GM04503 (cell line): ENCODE measurements at places on chromosomes 16 and 17.

DNA sequence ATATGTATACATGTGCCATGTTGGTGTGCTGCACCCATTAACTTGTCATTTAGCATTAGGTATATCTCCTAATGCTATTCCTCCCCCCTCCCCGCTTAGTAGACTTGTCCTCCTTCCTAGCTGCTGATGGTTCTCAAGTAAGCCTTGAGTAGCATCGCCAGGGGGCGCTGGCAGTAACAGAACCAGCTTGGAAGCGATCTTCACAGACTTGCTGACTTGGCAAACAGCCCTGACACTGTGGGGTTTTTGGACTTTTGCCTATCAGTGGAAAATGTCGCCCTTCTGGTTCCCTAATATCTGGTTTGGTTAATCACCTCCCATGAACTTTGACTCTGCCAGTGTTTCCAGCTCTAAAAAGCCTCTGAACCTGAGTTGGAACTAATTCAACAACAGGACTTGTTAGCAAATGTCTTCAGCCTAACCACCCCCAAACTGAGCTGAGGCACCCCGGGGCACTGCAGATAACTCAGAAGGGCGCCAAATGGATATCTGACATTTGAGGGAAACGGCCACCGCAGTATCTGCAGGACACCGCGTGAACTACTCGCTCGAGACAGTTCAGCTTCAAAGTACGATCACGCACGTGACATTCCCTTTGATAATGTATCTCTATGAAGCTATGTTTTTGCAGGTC is 15.4 kb upstream of the SPATA32 start:
- DNase-seq: no peak

DNA sequence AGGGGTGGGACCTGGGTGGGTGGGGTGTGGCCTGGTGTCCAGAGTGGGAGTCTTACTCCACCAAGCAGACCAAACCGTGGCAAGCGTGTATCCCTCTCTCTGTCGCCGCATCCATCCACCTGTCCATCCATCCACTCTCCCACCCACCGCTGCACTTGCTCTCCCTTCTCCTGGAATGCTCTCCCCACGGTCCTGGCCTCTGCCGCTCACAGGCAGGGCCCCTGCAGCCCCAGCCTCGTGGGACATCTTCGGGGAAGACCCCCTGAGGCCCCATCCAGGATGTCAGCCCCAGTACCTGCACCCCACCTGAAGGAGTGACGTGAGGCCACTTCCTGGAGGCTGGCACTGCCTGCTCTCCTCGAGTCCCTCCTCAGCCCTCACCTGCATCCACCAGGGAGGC is 189.5 kb upstream of the GSE1 start:
- no peak for DNase-seq

GRCh38 chr16:49275050-49275730 is 6.4 kb downstream of the CBLN1 start:
- no peak for DNase-seq

- no peak for DNase-seq
Observed at GRCh38 chr16:65117811-65118448, 3.9 kb downstream of the CDH11 start.

DNA sequence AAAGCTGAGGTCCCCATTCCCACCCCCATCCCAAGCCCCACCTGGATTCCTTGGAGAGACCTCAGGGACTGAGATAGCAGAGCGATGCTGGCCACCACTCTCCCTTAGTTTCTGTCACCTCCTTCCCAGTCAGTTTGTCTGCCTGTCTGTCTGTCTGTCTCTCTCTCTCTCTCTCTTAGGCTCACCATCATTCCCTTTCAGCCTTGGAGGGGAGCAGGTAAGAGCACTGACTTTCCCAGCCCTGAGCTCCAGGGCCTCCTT is 5.9 kb downstream of the CD300LB start:
- DNase-seq: no peak

- no peak for DNase-seq
Observed at GRCh38 chr16:5367951-5368350, 270.4 kb upstream of the EEF2KMT start.
